ENCODE measurements at places on chromosomes 5 and 9.

DNA sequence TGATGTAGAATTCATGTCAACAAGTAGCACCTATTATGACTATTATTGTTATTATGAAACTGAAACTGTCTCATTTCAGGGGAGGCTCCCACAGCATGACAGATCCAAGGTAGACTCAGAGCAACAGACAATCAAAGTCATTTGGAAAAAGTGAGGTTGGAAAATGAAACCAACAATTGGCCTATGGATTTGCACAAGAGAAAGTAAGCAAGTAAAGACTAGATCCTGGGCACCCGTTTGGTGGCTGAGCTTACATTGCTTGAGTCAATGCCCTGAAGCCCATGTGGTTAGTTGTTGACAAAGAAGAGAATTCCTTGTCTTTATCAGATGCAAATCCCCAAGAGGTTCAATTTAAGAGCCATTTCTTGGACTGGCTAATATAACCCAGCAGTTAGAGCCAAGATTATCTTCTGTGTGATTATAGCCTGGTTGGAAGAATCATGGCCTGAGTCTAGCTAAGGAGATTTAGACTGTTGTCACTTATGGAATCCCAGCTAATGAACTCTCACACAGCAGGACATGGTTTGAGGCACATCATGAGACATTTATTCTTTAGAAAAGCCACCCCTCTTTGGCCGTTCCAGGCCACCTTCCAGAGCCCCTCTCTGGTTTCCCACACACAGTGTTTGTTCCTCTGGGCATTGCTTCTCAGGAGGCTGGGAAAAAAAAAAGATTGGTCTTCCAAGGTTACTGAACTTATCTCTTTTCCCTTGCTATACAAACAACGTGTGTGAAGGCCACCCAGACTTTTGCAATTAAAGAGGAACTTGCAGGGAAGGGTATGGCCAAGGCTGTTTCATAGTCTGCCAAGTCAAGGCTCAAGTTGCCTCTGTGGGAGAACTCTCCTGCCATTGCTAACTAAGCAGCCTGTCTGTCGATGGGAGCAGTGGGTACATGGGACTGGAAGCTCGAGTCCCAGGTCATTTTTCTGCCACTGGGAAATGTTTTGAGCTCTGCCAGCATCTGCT is 399.5 kb downstream of the ENC1 start:
- peak; percentile 41 for DNase-seq

DNA sequence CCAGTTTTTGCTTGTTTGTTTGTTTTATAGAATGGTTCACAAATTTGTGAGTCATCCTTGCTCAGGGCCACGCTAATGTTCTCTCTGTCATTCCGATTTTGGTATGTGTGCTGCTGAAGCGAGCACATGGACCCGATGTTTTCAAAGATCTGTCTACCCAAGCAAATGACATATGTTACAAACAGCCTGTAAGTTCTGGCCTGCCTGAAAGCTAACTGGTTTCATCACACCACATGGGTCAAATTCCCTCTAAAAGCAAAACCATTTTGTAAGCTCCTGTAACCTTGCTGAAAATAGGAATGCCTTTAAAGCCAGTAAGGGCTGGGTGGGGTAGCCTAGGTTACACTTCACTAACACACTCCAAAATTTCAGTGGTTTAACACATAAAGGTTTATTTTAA is 25.4 kb downstream of the DMRT3 start:
- no peak for DNase-seq

- DNase-seq: no peak
These were observed 89.0 kb downstream of the ANKH start for GRCh38 chr5:14782591-14782990.

- no peak for DNase-seq
These were observed 104.7 kb downstream of the PDZD2 start for GRCh38 chr5:31743678-31744077.

DNA sequence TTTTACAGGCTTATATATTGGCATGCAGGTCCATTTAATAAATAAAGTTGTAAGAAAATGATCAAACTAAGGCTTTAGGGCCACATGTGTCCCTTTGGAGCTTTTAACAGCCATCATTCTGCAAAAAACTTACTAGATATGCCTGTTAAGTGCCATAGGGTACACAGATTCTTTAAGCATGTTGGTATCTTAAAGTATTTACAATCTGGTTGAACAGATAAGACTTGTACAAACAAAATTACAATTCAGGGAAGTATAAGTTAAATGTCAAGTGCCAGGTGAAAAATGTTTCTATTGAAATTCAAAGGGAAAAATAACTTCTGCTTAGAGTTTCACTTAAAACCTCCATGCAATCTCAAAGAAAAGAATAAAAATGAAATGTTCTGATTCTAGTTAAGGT is 558.4 kb upstream of the ST8SIA4 start:
- no peak for DNase-seq

- DNase-seq: no peak
These were observed 1.1 kb downstream of the GSN start for GRCh38 chr9:121268851-121269641.

- no peak for DNase-seq
These were observed 190.1 kb upstream of the MEF2C start for GRCh38 chr5:89072842-89073672.

DNA sequence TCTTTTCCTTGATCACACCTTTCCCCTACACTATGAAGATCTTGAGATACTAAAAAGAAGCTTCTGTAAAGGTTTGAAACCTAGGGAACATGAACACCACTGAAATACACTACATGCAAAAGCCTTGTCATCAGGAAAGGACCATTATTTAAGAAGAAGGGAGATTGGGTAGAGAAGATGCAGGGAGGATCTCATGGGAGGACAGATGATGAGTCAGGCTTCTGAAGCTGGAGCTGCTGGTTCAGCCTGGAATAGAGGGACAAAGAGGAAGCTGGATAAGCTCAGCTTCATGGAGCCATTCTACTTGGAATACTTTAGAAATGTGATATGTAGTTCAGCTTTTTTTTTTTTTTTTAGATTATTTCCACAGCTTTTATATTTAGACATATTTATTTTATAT is 169.8 kb downstream of the MAN2A1 start:
- DNase-seq: no peak

- DNase-seq: no peak
These were observed 16.8 kb upstream of the FAM174A start for GRCh38 chr5:100518377-100518776.

- DNase-seq: no peak
These were observed 45.5 kb upstream of the RNU6ATAC start for GRCh38 chr9:134209731-134210311.

GRCh38 chr5:109690242-109690974 is 681 bp downstream of the MAN2A1 start:
- DNase-seq: no peak

DNA sequence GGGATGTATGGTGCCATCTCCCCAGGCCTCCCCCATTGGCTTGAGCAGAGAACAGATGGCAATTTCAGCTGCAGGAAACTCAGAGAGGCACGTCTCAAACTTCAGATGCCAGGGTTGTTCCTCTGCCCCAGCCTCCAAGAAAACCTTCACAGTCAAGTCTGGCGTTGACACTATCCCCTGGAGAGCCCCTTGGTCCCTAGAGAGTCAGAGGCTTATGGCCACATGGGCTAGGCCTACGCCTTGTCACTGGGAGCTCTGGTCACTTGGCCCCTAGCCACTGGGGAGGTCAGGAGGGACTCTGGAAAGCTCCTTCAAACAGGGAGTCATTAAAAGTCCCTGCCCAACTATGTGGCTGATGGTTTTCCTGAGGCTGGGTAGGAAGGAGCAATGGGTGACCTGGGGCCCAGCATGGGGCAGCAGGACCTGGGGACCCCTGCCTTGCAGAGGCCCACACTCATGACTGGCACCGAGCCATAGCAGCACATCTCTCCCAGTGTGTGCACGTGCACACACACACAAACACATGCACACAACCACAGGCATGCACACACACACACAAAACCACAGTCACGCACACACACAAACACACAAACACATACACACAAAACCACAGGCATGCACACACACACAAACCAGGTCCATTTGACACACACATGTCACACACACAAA is 144.2 kb downstream of the GADD45G start:
- DNase-seq: no peak

DNA sequence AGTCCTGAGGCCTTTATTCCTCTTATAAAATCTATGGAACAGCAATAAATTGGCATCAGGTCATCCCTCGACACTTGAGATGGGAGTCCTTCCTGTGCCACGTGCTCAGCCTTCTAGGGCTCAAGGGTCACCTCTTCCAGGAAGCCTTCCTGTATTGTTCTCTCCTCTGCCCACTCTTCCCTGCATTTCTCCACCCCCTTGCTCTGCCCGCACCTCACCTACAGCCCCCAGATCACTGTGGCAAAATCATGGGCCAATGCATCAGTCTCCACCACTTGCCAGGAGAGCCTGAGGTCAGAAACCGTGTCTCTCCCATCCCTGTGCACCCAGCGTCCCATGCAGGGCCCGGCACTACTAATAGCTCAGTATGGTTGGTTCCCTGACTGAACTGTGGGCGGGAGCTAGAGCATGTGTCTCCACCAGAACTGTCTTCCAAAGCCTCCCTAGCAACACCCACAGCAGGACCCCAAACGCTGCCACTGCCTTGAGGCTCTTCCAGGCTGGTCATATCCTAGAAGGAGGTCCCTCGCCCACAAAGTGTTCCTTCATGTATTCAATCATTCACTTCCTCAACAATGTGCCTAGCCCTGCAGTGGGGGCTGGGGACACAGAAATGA is 13.5 kb downstream of the DUSP1 start:
- peak; percentile 29 for DNase-seq

- DNase-seq: no peak
These were observed 152.8 kb downstream of the TMEM167A start for GRCh38 chr5:82924226-82925060.

DNA sequence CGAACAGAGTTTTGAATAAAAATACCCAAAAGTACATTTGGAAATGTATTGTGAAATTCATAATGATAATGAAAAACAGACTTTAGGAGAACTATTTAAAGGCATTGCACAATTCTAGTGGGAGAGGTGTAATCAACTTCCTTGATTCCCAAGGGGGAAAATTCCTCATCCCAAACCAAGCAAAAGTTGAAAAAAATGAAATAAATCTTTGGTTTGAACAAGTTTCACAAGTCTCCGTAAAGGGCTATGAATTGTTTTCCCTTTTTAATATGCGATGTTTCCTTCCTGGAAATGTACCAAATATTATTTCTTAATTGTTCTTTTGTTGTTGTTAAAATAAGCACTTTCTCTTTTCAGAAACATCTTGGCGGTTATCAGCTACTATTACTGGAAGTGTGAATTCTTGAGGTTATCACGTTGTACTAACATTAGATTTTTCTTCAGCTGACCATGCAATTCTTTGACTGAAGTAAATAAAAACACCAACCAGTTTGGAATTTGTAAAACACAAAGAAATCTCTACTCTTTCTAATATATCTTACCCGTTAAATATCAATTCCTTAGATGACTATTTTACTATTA is 59.3 kb downstream of the SVEP1 start:
- DNase-seq: peak; percentile 52

DNA sequence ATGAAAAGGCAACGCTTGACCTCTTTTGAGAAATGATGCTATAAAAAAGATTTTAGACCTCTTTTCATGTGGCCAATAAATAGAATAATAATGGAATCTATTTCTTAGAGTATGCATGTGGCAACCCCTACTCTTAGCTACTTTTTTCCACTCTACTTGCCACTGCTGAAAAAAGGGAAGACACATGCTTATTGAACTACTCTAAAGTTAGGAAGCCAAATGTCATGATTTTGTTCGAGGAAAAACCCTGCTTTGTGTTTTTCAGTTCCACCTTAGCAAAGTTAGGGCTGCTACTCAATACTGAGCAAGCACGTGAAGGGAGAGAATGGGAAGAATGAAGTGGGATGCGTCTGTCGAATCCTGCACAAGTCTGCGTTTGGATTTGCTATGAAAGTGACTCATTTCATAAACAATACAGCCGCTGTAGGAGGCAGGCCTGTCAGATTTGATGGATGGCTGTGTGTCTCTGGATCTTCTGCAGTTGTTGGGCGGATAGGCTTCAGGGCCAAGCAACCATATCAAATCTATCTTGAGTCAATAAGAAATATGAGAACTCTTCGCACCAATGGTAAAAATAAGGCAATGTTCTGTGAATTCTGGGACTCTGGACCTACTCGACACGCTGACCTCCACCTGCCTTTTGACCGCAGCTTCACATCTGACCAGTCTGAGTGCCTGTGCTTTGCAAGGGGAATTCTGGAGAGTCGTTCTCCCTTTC is 333.6 kb downstream of the PIK3R1 start:
- peak; percentile 97 for DNase-seq

GRCh38 chr5:173972607-173972924 is 16.4 kb upstream of the C5orf47 start:
- no peak for DNase-seq

- no peak for DNase-seq
These were observed 19.4 kb downstream of the ENTREP1 start for GRCh38 chr9:69344459-69344858.

DNA sequence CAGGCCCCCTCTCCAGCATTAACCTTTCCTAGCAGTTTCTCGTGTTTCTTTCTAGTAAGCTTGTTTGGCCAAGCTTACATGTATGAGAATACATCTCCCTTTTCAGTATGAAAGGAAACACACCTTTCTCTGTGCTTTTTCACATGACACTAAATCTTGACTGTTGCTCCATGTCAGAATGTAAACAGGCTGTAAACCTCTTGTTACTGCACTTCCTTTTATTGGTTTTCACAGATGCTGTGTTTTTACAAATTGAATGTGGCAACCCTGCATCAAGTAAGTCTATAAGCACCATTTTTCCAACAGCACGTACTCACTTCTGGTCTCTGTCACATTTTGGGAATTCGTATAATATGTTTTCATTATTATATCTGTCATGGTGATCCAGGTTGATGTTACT is 2.2 kb upstream of the CANX start:
- no peak for DNase-seq

GRCh38 chr9:115804206-115804605 is 349.4 kb upstream of the PAPPA start:
- DNase-seq: peak; percentile 20

DNA sequence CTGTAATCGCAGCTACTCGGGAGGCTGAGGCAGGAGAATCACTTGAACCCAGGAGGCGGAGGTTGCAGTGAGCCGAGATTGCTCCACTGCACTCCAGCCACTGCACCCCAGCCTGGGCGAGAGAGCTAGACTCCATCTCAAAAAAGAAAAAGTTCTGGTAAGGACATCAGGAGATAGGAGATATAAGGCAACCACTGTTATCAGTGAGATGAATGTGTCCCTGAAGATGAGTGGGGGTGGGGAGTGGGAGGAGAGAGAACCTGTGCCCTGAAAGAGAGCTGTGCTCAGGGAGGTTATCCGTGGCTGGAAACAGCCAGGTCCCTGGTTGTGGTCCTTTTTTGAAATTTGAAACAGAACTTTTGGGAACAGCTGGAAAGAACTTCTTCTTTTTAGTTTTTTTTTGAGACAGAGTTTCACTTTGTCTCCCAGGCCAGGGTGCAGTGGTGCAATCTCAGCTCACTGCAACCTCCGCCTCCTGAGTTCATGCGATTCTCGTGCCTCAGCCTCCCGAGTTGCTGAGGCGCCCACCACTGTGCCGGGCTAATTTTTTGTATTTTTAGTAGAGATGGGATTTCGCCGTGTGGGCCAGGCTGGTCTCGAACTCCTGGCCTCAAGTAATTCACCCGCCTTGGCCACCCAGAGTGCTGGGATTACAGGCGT is 2.6 kb downstream of the PTPA start:
- no peak for DNase-seq

All from NCI-H226 (cell line).